NCI-H2227 treated with DMSO at 0.1 percent for 48 hours (cell line): ENCODE measurements at places on chromosomes 12 and 14.

- peak; percentile 71 for DNase-seq
Measured at GRCh38 chr12:74317078-74317601, 220.5 kb upstream of the ATXN7L3B start.

GRCh38 chr12:52003016-52003550 is 3.7 kb upstream of the TAMALIN start:
- DNase-seq = no peak

- DNase-seq = no peak
Measured at GRCh38 chr12:64739778-64740177, 19.4 kb downstream of the GNS start.

DNA sequence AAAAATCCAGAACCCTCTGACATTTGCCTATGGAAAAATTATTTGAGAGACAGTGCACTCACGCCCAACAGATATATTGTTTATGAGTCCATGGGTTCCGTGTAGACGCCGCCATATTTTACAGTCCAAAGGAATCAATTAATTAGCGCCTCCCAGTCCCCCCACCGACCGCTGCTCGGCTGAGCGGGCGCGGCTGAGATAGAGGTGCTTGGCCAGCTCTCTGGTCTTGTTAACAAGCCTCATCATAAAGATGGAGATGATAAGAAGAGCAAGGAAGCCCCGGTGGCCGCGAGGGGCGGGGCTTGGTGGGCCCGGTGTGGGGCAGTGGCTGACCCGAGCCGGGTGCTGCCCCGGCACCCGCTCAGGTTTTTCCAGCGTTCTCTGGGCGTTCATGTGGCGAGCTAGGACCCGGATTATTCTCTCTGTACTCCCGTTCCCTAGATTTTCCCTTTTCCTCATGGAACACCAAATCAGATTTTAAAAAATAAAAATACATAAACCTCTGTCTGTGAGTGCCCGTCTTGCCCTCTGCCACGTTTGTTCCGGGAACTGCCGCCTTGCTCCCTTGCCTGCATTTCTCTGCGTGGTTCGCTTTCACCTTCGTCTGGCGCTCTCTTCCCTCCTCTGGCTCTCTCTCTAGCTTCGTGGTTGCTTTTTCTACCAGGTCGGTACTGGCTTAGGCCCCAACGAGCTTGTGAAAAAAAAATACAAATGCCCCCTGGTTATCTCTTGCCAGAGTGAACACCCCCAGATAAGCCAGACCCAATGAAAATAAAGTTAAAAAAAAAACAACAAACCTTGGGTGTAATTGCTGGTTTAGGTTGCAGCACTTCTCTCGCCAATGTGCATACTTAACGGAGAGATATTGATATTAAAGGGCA is 9.0 kb downstream of the HOXC12 start:
- no peak for DNase-seq

DNA sequence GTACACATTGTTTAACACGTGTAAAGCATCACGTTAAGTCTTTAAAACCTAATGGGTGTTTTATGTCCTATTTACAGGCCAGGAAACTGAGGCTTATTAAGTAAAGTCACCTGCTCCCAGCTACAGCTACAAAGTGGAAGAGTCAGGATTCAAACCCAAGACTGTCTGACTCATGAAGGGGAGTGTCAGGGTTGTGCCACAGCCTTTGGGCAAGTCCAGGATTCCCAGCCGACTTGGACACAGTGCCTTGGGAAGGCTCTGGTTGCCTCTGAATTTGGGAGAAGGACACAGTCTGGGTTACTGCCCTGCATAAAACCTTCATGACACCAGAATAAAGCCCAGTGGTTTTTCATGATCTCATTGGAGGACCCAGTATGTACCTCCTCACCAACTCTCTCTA is 7.3 kb downstream of the RNU4-2 start:
- DNase-seq = no peak

GRCh38 chr14:69985463-69985862 is 106.2 kb downstream of the SMOC1 start:
- no peak for DNase-seq

GRCh38 chr12:54601841-54602240 is 13.4 kb upstream of the PPP1R1A start:
- DNase-seq = no peak

GRCh38 chr14:22558221-22558913 is 30.7 kb downstream of the DAD1 start:
- no peak for DNase-seq

GRCh38 chr14:77516126-77516525 is 17.5 kb upstream of the ISM2 start:
- DNase-seq = no peak

DNA sequence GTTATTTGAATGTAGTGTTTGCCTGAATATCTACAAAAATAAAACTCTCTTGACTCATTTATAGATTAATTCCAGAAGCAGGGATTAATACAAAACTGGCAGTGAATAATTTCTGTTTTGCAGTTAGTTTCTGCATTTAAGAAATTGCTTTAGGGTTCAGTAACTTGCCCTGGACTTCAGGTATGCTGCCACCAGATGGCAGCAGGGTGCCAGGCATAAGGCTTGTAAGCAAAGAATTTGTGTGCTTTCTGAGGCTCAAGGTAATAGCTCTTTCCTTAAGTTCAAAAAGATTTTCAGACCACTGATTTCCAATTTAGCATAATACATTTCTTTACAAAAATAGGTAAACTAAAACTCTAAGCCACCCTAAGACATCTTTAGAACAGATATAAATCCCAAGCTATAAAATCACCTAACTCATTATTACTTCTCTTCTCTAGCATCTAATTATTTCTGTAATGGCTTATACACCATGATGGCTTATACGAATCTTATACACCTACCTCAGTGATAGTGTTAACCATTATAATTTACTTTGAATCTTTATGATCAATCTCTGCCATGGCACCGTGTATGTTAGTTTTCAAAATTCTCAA is 398.3 kb downstream of the APAF1 start:
- peak; percentile 69 for DNase-seq

DNA sequence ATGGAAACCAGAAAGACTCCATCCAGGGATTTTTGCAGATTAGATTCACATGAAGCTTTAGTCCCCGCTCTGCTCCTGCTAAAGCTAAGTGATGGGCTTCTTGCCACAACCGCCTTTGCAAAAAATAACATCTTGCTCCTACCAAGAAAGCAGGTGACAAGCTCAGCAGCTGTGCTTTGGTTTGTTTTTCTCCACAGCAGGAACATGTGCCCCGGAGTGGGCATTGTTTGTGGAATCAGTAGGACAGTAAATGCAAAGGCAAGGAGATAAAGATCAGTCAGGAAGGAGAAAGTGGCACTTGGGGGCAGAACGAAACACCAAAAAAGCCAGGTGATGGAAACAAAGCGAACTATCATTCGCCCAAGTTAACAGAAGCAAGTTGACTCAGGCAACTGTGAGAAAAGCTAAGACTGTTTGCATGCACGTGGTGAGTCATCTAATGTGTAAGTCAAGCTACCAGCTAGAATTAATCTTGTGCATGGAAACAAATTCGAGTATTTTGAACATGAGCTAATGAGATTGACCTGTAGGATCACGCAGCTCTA is 165.5 kb upstream of the PLXNC1 start:
- DNase-seq = peak; percentile 60

- no peak for DNase-seq
Measured at GRCh38 chr12:75933101-75933500, 98.5 kb downstream of the PHLDA1 start.

DNA sequence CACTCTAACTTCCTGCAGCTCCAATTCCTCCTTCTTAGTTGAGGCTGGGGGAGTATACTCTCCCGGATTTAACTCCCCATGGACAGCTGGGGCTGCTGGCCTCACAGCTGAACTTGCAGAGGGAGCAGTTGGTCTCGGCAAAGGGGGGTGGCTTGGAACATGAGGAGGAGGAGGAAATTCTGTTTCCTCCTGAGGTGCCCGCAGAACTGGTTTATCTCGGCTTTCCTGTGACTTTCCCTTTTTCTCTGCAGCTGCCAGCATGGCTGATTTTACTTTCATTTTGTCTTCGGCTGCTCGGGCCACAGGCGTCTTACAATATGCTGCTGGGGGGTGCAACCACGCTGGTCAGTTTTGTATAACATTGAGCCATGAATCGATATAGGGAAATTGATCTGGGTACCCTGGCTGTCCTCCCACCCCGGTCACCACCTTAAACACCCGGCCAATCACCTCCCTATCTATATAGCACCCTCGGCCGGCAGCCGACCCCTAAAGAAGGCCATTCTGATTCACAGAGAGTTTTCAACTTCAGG is 1317.6 kb downstream of the TMEM121 start:
- DNase-seq = no peak

DNA sequence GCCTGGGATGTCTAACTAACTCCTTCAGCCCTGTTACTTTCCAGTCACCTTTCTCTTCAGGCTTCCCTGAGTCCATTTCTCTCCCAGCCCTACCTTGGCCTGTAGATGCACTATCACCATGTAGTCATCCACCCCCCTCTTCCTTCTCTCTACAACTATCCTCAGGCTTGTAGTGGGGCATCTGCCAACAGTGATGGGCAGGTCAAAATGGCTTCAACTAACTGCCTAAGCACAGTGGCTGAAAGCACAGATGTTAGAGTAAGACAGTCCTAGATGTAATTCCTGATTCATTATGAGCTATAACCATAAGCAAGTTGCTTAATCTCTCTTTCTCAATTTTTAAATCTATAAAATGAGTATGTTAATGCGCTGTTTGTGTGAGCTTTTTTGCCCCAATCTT is 133.6 kb upstream of the NAV3 start:
- DNase-seq = no peak

- DNase-seq = no peak
Measured at GRCh38 chr12:51527966-51528365, 63.1 kb upstream of the SCN8A start.

DNA sequence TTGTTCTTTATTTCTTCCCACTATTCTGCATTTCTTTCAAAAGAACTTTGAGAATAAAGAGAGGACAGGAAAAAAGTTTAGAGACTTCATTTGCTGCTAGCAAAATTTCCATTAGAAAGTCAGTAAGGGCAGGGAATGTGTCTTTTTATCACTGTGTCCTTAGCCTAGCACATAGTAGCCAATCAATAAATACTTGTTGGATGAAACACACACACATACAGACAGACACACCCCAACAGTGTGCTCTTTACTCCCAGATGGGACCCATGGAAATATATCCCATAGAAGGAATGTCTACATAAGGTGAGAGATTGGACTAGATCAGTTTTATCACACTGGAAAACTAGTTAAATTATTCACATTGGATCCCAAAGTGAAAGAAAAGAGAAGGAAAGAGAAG is 21.1 kb upstream of the ARID2 start:
- no peak for DNase-seq

DNA sequence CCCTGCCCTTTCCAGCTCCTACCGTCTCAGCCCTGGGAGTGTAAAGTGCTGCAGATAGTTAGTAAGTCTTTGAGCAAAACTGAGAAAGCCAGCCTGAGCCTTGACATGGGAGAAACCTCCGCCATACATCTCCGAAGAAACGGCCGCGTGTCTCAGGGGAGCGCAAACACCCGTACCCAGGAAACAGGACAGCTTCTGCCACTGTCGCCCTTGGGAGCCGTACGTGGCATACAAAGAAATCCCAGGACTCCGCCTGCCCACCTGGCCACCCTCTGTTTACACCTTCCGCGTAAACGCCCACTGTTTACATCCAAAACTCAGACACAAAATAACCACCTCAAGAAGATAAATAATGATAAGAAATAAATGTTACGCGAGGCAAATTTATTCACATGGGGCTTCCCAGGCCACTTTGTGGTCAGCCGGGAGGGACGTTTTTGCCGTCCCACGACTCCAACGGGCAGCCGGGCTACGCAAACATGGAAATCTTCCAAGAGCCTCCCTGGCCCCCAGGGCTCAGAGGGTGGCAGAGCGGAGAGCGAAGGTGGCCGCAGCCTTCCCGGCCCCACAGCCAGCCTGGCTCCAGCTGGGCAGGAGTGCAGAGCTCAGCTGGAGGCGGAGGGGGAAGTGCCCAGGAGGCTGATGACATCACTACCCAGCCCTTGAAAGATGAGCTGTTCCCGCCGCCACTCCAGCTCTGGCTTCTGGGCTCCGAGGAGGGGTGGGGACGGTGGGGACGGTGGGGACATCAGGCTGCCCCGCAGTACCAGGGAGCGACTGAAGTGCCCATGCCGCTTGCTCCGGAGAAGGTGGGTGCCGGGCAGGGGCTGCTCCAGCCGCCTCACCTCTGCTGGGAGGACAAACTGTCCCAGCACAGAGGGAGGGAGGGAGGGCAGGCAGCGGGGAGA is at the start of gene BDKRB2:
BDKRB2 (plus strand) TSS at position 689 of the 908 bp plus-strand sequence. CDS start 32,269 bp downstream, outside the sequence.
- DNase-seq = peak; percentile 27

DNA sequence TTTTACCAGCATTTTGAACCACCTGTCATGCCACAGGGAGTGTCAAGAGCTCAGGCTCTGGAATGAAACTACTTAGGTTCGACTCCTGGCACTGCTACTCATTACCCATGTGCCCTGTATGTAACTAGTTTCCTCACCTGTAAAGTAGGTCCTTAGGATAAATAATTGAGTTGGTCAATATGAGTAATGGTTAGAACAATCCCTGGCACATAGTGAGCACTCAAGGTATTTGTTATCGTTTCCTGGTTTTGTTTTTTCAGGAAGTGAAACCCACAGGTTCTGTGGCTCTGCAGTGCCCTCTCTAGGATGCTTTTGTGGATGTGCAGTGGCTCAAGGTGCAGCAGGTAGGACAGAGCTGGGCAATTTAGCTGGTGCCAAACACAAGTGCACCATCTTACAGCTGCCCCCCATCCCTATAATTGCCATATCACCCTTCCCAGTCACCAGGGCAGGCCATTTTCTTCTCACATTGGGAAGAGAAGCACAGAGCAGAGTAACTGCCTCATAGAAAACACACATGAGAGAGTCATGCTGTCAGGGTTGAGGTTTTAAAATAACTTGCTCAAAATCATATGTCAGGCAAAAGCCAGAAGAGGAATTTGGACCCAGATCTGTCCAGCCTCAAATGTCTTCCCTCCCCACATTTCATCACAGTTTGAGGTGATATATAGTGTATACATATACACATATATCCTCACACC is 297.5 kb downstream of the RPAP3 start:
- DNase-seq = no peak

DNA sequence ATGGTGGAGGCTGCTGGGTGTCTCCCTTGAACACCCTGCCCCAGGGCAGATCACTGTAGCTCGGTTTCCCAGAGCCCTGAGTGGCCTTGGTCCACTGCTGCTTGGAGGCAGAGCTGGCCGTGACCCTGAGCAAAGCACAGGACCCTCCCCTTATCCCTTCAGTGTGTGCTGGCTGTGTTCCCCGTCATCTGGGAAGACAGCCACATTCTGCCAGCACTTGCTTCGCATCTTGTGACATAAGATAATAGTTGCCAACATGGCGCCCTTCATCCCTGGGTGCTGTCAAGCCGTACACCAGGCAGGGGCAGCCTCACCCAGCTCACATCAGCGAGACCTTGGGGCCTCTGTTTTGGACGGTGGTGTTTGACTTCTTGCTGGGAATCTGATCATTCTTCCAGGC is 12.1 kb upstream of the ALDH2 start:
- DNase-seq = no peak

- DNase-seq = peak; percentile 8
Measured at GRCh38 chr12:107622001-107622400, 63.6 kb upstream of the PWP1 start.

- DNase-seq = no peak
Measured at GRCh38 chr12:31122481-31122880, 48.8 kb downstream of the DDX11 start.

GRCh38 chr14:23114120-23114458 is 5.0 kb downstream of the CEBPE start:
- no peak for DNase-seq

GRCh38 chr12:5924342-5924741 is 20.7 kb downstream of the ANO2 start:
- DNase-seq = no peak

- DNase-seq = no peak
Measured at GRCh38 chr12:54428050-54429013, 9.3 kb upstream of the ITGA5 start.

- DNase-seq = no peak
Measured at GRCh38 chr12:130194154-130194553, 31.9 kb downstream of the FZD10 start.
